ENCODE measurements at places on chromosomes 5 and 9.
A peak's percentile ranks its signal among the peaks of the same experiment; 100 is the strongest.

DNA sequence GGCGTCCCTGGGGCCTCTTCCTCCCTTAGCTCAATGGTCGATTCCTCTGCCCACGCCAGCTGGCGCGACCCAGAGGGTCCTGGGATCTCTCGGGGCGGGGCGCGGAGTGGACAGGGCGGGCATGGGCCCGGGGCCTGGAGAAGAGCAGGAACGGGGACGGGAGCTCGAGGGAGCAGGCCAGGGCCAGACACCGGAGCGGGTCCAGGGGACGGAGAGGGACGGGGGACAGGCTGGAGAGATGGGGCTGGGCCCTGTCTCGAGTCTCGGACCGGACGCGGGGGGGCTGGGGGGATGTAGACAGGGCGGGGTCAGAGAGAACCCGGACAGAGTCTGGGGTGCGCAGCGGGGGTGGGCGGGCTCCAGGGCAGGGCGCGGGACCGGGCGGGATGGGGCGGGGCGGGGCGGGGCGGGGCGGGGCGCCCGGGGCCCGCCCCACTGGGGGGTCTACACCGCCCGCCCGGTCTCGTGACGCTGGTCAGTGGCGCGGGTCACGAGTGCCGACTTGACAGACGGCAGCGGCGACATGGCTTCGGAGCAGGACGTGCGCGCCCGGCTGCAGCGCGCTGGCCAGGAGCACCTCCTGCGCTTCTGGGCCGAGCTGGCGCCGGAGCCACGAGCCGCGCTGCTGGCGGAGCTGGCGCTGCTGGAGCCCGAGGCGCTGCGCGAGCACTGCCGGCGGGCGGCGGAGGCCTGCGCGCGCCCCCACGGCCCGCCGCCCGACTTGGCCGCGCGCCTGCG, at the start of gene UAP1L1:
TSS of gene UAP1L1 (plus strand) at position 508 of the 738 bp plus-strand sequence. CDS start at position 524, 16 bp downstream.
- DNase-seq, result peak; percentile 28

DNA sequence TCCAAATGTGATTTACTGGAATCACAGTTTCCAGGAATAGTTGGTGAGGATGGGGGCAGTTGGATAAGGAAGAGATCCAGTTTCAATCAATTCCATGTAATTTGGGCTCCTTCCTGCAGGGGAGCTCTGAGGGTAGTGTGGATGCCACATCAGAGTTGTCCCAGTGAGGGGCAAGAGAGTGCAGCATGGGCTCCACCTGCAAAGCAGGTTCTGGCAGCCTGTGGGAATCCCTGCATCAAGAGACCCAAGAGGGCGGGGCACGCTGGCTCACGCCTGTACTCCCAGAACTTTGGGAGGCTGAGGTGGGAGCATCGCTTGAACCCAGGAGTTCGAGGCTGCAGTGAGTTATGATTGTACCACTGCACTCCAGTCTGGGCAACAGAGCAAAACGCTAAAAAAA, 188.5 kb downstream of the CACNA1B start:
- DNase-seq, result no peak

GRCh38 chr9:134638502-134639090, 3.0 kb upstream of the COL5A1 start:
- no peak for DNase-seq

- no peak for DNase-seq
Observed at GRCh38 chr9:5586391-5586802, 42.5 kb upstream of the RIC1 start.

DNA sequence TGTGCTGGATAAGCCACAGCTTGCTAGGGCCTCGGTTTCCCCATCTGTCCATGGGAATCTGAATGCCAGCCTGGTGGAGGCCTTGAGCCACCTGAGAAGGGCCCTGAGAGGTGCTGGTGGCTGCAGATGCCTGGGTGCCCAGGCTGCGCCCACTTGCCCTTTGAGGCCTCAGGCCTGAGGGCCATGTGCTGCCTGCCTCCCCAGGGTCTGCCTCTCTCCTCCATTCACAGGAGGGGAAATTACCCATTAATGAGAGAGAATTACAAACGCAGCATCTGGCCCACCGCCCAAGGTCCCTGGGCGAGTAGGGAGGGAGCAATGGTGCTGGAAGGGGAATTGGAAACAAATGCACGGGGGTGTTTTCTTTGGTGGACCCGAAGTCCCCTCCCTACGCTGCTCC, 59.6 kb downstream of the BARX1 start:
- DNase-seq, result no peak

GRCh38 chr5:175728885-175729828, 71.3 kb downstream of the HRH2 start:
- DNase-seq, result no peak

DNA sequence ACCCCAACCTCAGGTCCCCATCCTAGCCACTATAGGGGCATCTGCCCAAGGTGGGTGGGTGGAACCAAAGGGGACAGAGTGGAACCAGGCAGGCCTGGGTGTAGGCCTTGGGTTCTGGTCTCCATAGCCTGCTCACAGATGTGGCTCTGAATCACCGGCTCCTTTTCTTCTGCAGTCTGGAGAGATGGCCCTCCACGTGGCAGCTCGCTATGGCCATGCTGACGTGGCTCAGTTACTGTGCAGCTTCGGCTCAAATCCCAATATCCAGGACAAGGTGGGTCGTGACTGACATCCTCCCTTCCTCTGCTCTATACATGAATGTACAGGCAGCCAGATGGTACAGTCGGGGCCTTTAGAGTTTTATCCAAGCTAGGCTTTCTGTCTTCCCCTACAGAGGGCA, 77.3 kb upstream of the CTSL start:
- no peak for DNase-seq

DNA sequence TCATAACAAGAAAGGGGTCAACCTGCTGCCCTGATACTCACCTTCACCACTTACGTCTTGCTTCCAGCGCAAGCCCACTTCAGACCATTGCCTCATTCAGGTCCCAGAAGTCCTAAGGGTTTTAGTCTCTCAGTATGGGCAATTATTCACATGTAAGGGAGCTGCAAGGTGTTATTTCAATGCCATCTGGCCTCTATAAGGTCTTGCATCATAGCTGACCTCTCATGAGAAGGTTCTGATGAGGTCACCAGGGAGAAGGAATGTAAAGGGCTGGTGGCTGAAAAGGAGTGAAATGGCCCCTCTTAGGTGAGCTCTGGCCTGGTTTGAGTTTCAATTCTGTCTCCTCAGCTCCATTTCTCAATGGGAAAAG, 1.5 kb upstream of the MARCHF3 start:
- no peak for DNase-seq

DNA sequence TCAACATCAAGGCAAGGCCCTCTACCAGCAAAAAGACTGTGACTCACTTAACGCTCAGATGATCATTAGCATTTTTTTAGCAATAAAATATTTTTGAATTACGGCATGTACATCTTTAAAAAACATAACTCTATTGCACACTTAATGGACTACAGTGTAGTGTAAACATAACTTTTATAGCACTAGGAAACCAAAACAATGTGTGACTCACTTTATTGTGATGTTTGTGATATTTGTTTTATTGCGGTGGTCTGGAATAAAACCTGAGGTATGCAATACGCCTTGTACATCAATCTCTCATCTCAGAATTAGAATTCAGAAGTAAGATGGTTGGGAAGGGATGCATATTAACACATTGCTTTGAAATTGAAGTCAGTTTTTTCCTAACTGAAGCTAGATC, 106.9 kb upstream of the PTCH1 start:
- no peak for DNase-seq

DNA sequence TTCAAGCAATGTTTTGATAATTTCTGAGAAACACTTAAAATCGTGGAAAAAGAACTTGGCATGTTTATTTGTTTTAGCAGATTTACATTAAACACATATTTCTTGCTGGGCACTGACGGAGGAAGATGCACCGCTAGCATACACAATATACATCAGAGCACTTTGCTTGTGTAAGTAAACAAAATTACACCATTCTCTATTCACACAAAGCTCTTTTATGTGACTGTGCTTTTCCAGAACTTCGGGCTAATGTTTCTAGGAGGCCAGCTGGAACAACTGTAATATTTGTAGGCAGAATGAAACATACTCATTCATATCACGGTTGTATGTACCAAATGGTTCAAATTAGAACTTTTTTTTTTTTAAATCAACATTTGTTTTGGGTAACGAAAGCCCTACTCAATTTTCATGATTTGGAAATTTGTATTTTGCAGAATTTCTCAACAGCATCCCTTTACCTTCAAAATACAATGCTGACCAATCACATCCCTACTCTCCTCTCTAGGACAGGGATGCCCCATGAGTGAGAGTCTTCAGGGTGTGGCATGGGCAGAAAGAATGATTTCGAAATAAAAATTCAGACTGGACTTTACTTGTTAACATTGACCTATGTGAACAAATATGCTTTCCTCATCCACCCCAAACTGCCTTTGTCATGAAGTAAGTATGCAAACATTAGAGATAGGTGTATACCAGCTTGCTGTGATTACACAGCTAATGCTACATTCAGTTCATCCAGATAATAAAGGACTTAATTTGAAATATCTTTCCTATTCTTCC, 425.1 kb downstream of the BNC2 start:
- no peak for DNase-seq

DNA sequence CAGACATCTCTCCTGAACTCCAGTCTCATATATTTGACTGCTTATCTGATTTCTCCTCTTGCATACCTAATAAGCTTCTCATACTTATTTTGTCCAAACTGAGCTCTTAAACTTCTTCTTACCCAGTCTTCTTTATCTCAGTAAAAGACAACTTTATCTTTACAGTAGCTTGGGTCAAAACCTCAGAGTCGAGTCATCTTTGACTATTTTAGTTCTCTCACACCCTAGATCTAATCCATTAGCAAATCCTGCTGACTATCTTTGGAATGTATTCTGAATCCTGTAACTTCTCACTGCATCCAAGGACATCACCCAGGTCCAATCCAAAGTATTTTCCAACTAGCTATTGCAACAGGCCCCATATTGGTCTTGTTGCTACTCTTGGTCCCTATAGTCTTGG, 11.8 kb upstream of the JAK2 start:
- DNase-seq, result no peak

DNA sequence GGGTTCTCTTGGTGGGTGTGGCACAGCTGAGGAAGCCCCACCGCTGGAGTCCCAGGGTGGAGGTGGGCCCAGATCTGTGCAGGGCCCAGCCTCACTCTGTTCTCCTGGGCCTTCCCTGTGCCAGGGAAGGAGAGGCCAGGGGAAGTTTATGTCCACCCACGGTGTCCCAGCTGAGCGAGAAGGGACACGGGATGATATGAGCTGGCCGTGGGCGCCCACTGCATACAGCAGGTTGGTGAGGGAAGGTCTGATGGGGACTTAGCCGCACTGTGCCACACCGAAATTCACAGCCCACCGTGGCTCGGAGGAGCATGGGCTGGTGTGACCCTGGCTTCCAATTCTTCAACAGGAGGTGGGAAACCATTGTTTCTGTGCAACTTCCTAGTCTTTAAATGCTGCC, 33.9 kb downstream of the UNC5A start:
- DNase-seq, result no peak

DNA sequence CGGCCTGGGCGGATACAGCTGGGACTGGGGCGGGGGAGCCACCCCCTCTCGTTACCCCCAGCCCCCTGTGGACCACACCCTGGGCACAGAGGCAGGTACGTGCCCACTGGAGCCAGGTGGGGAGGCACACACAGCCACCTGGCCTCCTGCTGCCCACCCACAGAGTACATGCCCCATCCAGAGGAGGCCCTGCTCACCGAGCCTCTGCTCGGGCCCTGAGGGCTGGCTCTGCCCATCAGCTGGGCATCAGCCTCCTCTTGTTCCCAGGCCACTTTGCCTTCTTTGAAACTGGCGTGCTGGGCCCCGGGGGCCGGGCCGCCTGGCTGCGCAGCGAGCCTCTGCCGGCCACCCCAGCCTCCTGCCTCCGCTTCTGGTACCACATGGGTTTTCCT, 6.3 kb downstream of the MAMDC4 start:
- no peak for DNase-seq

DNA sequence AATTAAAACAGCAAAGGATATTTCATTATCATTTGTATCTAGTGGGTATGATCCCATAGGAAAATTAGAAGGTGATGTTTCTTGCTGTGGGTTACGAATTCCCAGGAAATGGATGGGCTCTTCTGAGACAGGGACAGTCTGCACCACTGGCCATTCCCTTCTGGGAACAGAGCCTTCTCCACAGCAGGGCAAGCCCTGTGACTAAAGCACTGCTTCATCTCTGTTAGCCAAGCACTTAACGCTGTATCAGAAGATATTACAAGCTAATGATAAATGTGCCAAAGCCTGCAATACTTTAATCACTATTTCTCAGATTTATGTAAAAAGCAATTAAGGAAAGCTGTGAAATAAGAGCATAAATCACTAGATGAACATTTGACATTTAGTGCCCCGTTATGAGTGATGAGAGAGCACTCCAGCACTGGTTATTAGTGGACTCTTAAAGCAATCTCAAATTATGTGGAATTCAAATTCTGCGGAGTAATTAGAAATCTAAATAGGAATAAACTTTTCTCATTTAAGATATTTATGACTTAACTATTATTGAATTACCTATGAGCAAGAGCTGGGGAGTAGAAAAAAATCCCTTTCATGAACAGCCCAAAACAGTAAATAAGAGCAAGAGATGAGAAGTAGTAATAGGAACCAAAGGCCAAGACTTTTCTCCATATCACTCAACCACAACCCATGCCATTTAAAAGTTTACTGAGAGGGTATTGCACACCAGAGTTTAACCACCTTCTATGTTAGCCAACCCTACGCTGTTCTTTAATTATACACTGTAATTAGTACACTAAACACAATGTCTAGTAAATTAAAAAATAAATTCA, 49.2 kb downstream of the FAM240B start:
- no peak for DNase-seq

DNA sequence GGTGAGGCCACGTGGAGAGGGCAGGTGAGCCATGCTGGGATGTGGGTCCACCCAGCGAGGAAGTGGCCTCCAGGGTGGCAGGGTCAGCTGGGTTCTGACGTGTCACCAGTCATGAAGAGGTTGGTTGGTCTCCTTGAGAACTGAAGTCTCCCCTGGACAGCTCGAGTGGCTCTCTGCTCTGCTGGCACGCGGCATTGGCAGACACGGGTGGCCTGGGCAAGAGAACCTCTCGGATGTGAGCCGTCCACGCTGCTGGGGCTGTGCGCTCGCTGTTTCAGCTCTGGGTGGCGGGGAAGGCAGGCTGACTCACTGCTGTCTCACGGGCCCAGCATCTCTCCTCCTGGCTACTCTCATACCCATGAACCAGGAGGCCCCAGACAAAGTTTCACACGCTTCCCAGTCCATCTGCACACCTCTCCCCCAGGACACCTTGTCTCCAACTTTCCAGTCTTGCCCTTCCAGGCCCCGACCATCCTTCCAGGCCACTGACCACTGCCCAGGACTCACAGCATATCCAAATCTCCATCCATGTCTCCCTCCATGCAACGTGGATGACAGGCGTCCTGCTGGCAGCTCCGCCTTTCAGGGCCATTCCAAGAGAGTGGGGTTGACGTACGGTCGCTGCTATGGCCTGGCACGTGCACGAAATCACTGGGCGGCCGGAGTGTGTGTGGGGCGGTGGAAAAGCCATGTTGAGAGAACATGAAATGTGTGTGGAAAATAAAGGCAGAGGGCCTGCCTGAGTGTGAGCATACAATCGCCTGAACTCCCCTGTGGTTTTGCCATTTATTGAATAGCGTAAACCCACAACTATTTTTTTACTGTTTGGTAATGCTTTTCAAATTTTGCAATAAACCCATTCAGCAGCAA, 145.0 kb upstream of the COL5A1 start:
- DNase-seq, result no peak

- no peak for DNase-seq
Observed at GRCh38 chr5:133430095-133430494, 182.2 kb downstream of the FSTL4 start.

GRCh38 chr5:37208883-37209797, 40.0 kb downstream of the CPLANE1 start:
- DNase-seq, result no peak

Measured in stimulated activated CD8-positive, alpha-beta memory T cell treated with anti-CD3 and anti-CD28 coated beads, Interleukin-15, amount 100 ng/mL, for 4 hours (primary cell).